ENCODE measurements at places on chromosomes 13 and 19.

GRCh38 chr19:42419309-42419708 lies 7.9 kb downstream of the LIPE start:
- no peak for DNase-seq

DNA sequence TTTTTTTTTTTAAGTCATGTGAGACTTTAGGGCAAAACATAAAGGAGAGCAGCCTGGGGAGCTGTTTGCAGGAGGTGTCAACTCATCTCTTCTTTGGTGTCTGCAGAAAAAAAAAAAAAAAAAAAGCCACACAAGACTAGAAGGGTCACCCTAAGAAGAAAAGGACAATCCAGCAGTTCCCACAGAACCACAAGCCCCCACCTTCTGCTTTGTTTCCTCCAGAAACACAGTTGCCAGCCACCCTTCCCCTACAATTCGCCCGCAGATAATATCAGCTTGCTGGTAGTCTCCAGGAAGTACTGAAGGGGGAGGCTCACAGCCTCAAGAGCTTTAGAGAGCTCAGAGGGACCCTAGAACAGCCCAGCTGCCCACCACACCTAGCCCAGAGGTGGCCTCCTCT lies 22.3 kb upstream of the ZBTB7A start:
- DNase-seq = no peak

DNA sequence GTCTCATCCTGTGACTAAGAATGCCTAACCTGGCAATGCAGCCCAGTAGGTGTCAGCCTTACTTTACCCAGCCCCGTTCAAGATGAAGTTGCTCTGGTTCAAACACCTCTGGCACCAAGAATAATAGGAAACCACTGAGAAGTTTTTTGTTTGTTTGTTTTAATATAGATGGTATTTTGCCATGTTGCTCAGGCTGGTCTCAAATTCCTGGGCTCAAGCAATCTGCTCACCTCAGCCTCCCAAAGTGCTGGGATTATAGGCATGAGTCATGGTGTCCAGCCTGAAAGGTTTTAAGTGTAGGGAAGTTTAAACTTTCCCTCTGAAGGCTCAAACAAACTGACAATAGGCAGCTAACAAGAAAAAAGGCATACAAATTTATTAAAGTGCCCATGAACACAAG lies 51.2 kb upstream of the ABCC4 start:
- DNase-seq = no peak

DNA sequence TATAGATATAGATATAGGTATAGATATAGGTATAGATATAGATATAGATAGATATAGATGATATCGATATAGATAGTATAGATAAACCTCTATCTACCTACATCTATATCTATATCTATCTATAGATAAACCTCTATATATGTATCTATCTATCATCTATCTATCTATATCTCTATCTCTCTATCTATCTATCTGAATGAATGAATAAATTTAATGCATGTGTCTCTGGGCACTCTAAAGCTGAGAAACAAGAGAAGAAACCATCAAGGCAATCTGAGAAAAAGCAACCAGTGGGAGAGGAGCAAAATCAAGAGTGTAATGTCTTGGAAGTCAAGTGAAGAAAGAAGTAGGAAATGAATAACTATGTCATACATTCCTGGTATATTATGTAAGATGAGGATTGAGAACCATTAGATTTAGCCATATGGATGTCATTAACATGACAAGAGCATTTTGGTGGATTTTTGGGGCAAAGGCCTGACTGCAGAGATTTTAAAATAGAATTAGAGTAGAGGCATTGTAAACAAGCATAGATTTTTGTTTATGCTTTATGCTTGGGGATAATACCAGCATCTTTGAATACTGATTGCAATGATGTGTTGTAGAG lies 1262.7 kb upstream of the MIR17HG start:
- DNase-seq = no peak

DNA sequence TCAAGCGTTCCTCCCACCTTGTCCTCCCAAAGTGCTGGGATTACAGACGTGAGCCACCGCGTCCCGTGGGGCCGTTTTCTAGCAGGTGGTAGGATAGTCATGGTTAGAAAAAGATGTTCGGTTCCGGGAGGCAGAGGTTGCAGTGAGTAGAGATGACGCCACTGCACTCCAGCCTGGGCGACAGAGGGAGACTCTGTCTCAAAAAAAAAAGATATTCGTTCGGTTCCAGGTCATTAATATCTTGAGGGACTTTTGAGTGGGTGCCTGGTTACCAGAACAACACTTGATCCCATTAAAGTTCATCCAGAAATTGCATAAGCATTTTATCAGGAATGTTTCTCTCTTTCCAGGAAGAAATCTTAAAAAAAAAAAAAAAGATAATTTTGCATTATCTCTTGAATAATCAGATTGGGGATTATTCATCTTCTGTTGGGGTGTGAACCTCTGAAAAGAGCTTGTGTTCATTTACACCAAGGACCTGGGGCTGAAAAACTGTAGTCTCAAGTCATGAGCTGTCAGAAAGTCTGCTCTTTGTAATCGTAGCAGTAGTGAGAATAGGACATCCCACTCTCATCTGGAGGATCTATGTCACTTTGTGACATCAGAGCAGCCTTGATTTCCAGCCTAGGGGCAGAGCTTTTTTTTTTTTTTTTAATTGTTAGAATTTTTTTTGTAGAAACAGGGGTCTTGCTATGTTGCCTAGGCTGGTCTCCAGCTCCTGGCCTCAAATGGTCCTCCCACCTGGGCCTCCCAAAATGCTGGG lies 1.0 kb upstream of the ETHE1 start:
- DNase-seq = no peak

- DNase-seq = no peak
These were observed 28.3 kb upstream of the ZNF507 start for GRCh38 chr19:32317086-32317485.

DNA sequence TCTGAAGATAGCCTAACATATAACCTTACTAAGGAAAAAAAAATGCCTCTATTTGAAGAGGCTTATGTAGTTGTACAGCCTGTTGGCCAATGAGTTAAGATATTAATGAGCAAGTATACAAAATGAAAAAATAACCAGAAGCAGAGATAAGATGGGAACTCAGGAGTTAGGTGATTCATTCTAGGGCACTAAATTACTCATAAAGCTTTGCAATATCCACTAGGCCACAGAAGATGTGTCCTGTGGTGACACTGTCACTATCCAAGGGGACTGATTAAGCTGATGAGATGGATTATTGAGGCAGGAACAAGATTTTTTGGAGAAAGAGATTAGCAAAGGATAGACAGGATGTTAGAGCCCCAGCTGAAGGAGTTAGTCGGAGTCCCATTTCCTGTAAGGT lies 99.6 kb downstream of the LIG4 start:
- DNase-seq = no peak

DNA sequence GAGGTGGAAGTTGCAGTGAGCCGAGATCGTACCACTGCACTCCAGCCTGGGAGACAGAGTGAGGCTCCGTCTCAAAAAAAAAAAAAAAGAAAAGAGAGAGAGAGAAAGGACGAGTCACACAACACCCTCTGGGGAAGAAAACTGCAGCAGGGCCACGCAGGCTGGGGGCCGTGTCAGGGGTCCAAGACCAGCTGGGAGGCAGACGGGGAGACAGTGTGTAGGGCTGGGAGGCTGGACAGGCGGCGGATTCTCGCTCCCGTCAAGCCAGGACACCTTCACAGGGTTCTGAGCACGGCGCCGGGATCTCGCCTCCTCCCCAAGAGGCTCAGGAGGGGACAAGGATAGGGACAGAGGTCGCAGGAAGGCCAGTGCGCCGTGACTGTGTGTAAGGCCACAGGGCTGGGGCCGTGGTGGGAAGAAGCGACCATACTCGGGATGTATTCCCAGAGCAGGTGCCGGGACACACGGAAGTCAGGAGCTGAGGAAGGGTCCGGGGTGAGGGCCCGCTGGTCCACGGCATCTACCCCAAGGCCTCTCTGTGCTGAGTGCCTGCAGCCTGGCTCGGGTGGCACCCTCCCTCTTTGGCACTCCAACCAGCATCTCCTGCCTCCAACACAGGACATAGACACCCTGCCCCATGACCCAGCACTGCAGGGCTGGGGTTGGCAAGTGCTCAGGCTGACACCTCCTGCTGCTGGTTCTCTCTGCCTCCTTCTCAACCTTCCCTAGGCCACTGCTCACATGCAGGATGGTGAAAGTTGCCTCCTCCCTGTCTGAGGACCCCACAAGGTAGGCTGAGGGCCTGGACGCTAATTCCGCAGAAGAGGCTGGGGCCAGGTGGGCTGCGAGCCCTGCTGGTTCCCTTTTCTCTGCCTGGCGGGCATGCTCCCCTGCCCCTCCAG lies 21.2 kb downstream of the ZNF787 start:
- DNase-seq = no peak

- DNase-seq = no peak
These were observed 1505.1 kb upstream of the SLC10A2 start for GRCh38 chr13:104571161-104571892.

DNA sequence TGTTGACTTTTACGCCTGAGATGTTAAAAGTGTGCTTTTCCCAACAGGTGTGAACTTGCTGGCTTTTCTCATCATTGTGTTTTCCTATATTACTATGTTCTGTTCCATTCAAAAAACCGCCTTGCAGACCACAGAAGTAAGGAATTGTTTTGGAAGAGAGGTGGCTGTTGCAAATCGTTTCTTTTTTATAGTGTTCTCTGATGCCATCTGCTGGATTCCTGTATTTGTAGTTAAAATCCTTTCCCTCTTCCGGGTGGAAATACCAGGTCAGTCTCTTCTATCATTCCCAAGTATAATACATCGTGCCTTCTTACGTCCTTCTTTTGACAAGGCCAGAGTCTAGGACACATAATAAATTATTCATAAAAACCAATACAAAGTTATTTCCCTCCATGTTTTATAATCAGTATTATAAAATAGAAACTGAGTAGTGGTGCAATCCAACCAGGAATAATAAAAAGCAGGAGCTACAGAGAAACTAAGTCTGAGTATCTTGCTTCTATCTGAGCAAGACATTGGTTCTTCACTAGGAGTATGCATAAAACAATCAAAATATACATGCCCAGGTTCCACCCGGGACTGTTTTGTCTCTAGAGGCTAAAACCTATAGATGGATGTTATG lies 57.9 kb downstream of the RXFP2 start:
- DNase-seq = no peak

DNA sequence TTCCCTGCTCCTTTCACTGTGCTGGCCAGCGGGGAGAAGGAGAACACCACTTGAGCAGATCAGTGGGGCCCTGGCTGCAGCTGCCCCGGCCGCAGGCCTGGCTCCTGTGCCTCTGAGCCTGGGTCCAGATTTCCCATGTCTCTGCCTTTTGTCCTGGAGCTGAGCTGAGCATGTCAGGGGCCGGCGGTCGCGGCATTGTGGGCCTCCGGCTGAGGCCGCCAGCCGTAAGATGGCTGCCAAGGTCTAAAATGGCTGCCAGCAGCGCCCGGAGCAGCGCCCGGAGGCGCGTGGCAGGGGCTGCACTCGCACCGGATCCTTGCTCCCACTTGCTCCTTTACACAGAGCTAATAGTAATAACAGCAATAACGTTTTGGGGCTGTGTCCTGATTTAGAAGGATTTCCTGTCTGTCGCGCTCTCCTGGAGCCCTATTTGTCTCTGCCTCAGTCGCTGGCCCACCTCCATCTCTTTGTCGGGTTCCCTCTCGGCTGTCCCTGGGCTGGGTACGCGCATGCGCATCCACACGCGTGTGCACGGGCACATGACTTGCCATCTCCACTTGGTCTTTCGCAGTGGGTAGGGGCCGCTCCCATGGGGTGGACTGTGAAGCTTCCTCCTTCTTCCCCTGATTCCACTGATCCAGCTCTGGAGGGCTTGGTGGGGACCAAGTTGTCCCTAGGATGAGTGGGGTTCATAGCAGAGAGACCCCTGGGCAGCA lies 32.1 kb downstream of the LYL1 start:
- no peak for DNase-seq

GRCh38 chr19:10653732-10654609 lies at the start of gene ILF3:
Gene ILF3 (plus strand): TSS chr19:10654346. CDS start chr19:10670606, 16,260 bp downstream.
- DNase-seq = peak; percentile 100

- no peak for DNase-seq
These were observed 13.7 kb downstream of the GAS6 start for GRCh38 chr13:113849981-113850721.

GRCh38 chr13:29853131-29853530 lies 2.7 kb upstream of the UBL3 start:
- no peak for DNase-seq

DNA sequence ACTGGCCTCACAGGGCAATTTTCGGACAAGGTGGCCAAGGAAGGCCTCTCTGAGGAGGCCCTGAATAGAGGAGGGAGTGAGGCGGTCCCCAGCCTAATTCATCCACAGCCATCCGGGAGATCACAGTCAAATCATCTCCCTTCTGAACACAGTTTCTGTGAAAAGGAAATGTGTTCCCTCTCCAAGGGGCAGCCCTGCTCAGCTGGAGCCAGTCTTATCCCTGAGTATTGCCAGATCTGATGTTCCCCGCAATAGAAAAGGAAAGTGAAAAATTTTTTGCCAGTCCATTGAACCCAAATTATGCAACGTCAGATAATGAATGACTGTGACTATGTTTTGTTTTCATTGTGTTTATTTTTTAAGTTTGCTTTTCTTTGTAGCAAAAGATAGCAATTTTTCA lies 125.9 kb downstream of the SIPA1L3 start:
- no peak for DNase-seq

GRCh38 chr19:17475541-17476115 lies 5.3 kb downstream of the SLC27A1 start:
- no peak for DNase-seq

GRCh38 chr13:87052731-87053130 lies 618.4 kb upstream of the SLITRK5 start:
- no peak for DNase-seq

GRCh38 chr13:101144808-101145419 lies 271.4 kb downstream of the NALCN start:
- peak; percentile 5 for DNase-seq

GRCh38 chr13:51995677-51996551 lies 15.3 kb downstream of the ATP7B start:
- no peak for DNase-seq

Measured in GM12878 (cell line).